ENCODE measurements at places on chromosomes 1 and 21.

- H3K27me3 ChIP-seq = no peaks in the 10 kb centered on the region
- no peak for DNase-seq
- H3K27ac ChIP-seq = peak overlapping the region; percentile 63
- H3K4me3 ChIP-seq = no peak overlapping the region
Measured at GRCh38 chr1:172390301-172390682, 30.2 kb upstream of the C1orf105 start.

DNA sequence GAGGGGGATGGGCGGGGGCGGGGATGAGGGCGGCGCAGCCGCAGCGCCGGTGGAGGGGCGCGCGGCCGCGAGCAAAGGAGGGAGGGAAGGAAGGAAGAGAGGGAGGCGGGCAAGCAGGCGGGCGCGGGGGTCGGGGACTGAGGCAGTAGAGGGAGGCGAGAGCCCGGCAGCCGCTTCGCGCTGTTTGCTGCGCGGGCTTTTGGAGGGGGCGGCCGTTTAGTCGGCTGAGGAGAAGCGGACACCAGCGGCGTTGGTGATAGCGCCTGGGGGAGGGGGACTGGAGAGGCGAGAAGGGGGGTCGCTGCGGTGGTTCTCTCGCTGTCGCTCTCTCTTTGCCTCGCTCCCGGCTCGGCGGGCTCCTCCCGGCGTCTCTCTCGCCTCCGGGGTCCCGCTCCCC, at the start of gene HS2ST1:
TSS of gene HS2ST1 (plus strand) at position 35 of the 397 bp plus-strand sequence.
- H3K36me3 ChIP-seq = no peaks in the 10 kb centered on the region
- H3K27me3 ChIP-seq = no peaks in the 10 kb centered on the region
- peak within 1 kb of the TSS; percentile 79 for H3K4me3 ChIP-seq
- peak within 1 kb of the TSS; percentile 92 for H3K27ac ChIP-seq
- H3K4me1 ChIP-seq = peaks cover 18% of the 10 kb centered on the region

- peak; percentile 84 for DNase-seq
- H3K27ac ChIP-seq = peak overlapping the region; percentile 53
- peaks cover 14% of the 10 kb centered on the region for H3K4me1 ChIP-seq
Measured at GRCh38 chr1:162696286-162696862, 64.1 kb downstream of the DDR2 start.

DNA sequence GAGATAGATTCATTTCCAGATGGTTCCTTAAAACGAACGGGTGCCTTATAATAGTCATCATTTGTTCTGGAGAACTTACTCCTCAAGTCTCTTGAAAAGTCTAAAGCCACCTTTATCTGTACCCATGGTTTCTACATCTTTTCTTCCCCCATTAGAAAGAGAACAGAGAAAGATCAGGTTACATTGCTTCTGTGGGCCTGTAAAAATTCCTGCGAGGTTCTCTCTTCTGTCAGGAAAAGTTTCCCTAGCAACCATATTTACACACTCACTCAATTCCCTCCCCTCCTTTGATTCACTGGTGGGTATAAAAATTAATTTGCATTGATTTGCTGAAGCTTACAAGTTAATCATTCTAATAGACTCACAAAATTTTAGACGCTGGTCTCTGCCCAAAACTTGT, 6.7 kb downstream of the PHC2 start:
- H3K4me1 ChIP-seq = no peaks in the 10 kb centered on the region
- H3K27me3 ChIP-seq = no peaks in the 10 kb centered on the region
- no peak overlapping the region for H3K4me3 ChIP-seq
- no peaks in the 10 kb centered on the region for H3K36me3 ChIP-seq
- no peak overlapping the region for H3K27ac ChIP-seq
- DNase-seq = no peak

GRCh38 chr21:45316871-45317397, 29.2 kb upstream of the POFUT2 start:
- peak; percentile 64 for DNase-seq
- H3K36me3 ChIP-seq = no peaks in the 10 kb centered on the region
- no peak overlapping the region for H3K4me3 ChIP-seq

DNA sequence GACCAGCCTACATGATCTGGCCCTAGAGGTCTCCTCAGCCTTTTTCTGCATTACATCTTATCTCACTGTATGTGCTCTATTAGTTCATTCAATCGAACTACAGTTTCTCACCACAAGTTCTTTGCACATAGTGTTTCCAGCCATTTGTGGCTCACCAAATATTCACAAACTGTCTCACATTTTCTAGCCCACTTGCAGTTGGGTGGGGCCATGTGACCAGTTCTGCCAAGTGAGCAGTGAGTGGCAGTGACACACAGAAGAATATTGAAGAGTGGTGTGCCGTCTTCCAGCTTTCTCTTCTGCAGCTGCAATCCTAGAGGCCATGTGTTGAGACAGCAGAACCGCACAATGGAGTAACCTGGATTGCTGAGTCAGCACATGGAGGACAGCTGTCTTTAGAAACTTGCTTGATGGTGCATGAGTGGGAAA, 103.2 kb upstream of the ZNF644 start:
- peaks cover 2% of the 10 kb centered on the region for H3K27me3 ChIP-seq
- H3K36me3 ChIP-seq = no peaks in the 10 kb centered on the region
- no peak for DNase-seq
- H3K4me3 ChIP-seq = no peak overlapping the region
- no peaks in the 10 kb centered on the region for H3K4me1 ChIP-seq

- H3K4me1 ChIP-seq = no peaks in the 10 kb centered on the region
- no peak overlapping the region for H3K4me3 ChIP-seq
- DNase-seq = no peak
Measured at GRCh38 chr1:41689558-41689981, 205.1 kb upstream of the EDN2 start.

DNA sequence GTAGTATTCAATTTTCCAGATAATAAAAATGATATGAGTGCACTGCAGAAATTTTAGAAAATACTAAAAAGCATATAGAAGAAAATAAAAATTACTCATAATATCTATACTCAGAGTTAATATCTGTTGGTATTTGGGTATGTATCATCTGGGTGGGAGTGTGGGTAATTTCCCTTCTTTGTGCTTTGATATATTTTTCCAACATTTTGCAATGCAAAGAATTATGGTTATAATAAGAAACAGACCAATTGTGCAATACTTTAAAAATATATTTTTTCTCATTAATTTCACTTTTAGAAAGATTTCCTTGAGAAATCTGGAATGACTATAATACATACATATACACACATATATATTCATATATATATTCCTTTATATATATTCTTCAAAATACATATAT, 665.7 kb downstream of the ADGRL2 start:
- no peak for DNase-seq
- no peak overlapping the region for H3K27ac ChIP-seq
- H3K4me3 ChIP-seq = no peak overlapping the region
- no peaks in the 10 kb centered on the region for H3K36me3 ChIP-seq

GRCh38 chr1:187415065-187415464, 586.3 kb downstream of the PLA2G4A start:
- no peaks in the 10 kb centered on the region for H3K27me3 ChIP-seq
- DNase-seq = no peak

DNA sequence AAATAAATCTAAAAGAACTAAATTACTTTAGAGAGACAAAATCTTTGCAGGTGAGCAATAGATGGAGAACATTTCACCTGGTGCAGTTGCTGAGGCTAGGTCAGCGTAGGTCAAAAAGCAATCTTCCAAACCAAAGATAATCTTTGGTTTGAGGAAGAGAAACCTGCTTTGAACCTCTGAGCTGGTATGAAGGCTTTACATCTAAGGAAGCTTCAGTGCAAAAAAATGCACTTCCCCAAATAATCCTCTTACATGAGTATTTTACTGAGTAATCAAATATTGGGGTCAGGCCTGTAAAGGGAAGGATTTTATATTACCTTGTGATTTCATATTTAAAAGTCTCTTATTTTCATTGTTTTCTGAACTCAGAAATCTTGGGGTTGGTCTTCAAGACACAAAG, 223.6 kb downstream of the SRGAP2C start:
- H3K4me1 ChIP-seq = no peaks in the 10 kb centered on the region
- no peak overlapping the region for H3K4me3 ChIP-seq
- H3K27ac ChIP-seq = no peak overlapping the region
- no peaks in the 10 kb centered on the region for H3K27me3 ChIP-seq
- H3K36me3 ChIP-seq = no peaks in the 10 kb centered on the region
- no peak for DNase-seq

GRCh38 chr1:160251011-160251410, 11.3 kb downstream of the DCAF8 start:
- H3K36me3 ChIP-seq = no peaks in the 10 kb centered on the region
- no peaks in the 10 kb centered on the region for H3K27me3 ChIP-seq
- H3K4me1 ChIP-seq = peaks cover 4% of the 10 kb centered on the region
- H3K4me3 ChIP-seq = no peak overlapping the region

DNA sequence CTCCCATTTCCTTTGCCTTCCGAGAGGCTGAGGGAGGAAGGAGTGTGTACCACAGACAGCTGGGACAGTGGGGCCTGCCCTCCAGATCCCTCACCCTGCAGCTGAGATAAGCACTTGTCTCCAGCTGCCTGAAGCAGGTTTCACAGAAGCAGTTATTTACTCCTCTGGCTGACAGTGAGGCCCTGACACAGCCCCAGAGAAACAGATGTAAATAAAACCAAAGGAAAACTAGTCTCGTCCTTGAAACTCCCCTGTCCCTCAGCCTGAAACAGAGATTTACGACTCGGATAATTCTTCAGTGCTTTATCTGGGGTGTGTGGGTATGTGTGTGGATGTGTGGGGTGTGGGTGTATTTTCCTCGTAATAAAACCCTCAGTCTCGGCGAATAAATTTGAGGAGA, 181.1 kb downstream of the IGSF21 start:
- H3K27ac ChIP-seq = no peak overlapping the region
- H3K4me3 ChIP-seq = no peak overlapping the region
- no peaks in the 10 kb centered on the region for H3K4me1 ChIP-seq
- DNase-seq = no peak

DNA sequence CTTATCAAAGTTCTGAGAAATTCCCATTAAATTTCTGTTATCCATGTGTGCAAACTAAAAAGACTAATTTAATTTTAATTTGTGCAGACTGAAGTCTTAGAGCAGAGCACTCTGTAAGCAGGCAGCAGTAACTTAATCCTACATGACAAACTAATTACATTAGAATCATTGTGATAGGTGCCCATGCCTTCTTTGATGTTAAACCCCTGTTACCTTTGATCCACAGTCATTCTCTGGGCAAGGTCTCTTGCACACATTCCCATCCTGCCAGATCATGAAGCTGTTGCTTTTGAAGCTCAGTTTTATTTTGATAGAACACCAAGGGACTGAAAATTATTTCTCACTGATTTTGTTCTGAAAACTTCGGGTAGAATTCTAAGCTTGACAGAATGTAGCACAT, 77.2 kb downstream of the BCAR3 start:
- no peaks in the 10 kb centered on the region for H3K36me3 ChIP-seq
- DNase-seq = no peak
- H3K4me3 ChIP-seq = no peak overlapping the region
- H3K27ac ChIP-seq = no peak overlapping the region
- peaks cover 41% of the 10 kb centered on the region for H3K4me1 ChIP-seq

DNA sequence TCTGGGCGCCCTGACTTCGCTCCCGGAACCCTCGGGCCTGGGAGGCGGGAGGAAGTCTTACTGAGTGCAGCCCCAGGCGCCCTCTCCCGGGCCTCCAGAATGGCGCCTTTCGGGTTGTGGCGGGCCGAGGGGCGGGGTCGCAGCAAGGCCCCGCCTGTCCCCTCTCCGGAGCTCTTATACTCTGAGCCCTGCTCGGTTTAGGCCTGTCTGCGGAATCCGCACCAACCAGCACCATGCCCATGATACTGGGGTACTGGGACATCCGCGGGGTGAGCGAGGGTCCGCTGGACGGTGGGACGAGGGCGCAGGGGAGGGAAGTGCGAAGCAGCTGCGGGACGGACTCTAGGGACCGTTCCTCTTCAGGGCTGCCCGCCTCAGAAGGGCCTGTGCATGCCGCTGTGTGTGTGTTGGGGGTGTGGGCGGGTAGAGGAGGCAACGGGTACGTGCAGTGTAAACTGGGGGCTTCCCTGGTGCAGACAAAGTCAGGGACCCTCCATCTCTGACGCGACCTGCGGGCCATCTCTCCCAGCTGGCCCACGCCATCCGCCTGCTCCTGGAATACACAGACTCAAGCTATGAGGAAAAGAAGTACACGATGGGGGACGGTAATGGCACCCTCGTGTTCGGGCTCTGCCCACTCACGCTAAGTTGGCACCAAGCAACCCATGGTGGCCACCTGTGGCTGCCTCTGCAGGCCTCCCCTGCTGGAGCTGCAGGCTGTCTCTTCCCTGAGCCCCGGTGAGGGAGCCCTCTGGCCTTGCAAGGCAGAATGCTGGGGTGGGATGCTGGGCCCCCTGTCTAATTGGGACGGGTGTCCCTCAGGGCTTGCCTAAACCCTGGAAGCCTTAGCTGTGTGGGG, at the start of gene GSTM1:
TSS of gene GSTM1 (plus strand) at position 177 of the 859 bp plus-strand sequence. CDS start at position 234, 57 bp downstream.
- H3K27ac ChIP-seq = no peak within 1 kb of the TSS
- H3K4me3 ChIP-seq = no peak within 1 kb of the TSS
- no peaks in the 10 kb centered on the region for H3K36me3 ChIP-seq

DNA sequence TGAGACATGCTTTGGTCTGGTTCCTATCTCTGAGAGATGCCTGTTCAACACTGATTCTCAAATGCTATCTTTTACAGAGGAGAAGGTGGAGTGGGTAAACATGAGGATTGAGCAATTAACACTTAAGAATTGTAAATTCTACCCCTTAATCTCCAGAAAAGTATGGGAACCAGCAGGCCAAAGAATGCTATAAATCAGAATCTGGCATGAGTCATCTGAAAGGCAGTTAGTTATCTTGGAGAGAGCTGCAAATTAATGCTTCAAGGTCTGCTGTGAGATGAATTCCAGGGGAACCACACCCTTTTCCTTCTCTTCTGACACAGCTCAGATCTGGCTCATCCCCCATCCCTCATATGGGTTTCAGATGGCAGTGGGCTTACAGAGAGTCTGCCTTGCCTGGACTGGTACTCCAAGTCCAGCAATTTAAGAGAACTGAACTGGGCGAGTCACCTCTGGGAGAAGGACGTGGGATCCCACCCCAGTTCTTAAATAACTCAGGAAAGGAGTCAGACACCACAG, 5.2 kb downstream of the S100A10 start:
- H3K36me3 ChIP-seq = peaks cover 26% of the 10 kb centered on the region
- H3K4me3 ChIP-seq = no peak overlapping the region
- peaks cover 49% of the 10 kb centered on the region for H3K4me1 ChIP-seq
- no peak for DNase-seq

- DNase-seq = no peak
- H3K36me3 ChIP-seq = no peaks in the 10 kb centered on the region
- H3K4me1 ChIP-seq = no peaks in the 10 kb centered on the region
- no peaks in the 10 kb centered on the region for H3K27me3 ChIP-seq
Measured at GRCh38 chr1:29858646-29859045, 622.3 kb downstream of the PTPRU start.

- H3K27ac ChIP-seq = no peak overlapping the region
- no peak overlapping the region for H3K4me3 ChIP-seq
- no peaks in the 10 kb centered on the region for H3K4me1 ChIP-seq
- H3K36me3 ChIP-seq = no peaks in the 10 kb centered on the region
- no peak for DNase-seq
Measured at GRCh38 chr1:5304702-5305101, 650.3 kb downstream of the AJAP1 start.

Measured in tibial artery (tissue), 4 donors.